Natural killer cell (primary cell): ENCODE measurements at places on chromosomes 4 and X. TPM values are rescaled to one million over a fixed set of nuclear protein-coding genes. Genes with fewer than 3 reads are reported as not detected.
A peak's percentile ranks its signal among the peaks of the same experiment; 100 is the strongest.

- no peak for DNase-seq
Measured at GRCh38 chr4:105061731-105062130, 84.9 kb upstream of the TET2 start.

- no peak for DNase-seq
Measured at GRCh38 chr4:37872310-37872988, 18.4 kb upstream of the TBC1D1 start.

- no peak for DNase-seq
Measured at GRCh38 chr4:77269505-77269904, 112.5 kb downstream of the CCNG2 start.

- DNase-seq: no peak
Measured at GRCh38 chr4:2891294-2891693, 47.6 kb downstream of the ADD1 start.

GRCh38 chrX:636981-637659, 6.5 kb downstream of the SHOX start:
- no peak for DNase-seq

GRCh38 chr4:29375716-29376115, 1344.5 kb upstream of the PCDH7 start:
- DNase-seq: no peak

- DNase-seq: no peak
Measured at GRCh38 chr4:137082061-137082460, 450.2 kb downstream of the PCDH18 start.

GRCh38 chrX:17655211-17656034, 81.9 kb upstream of the SCML1 start:
- no peak for DNase-seq

GRCh38 chr4:27835851-27836250, 975.2 kb downstream of the STIM2 start:
- DNase-seq: no peak

- no peak for DNase-seq
Measured at GRCh38 chr4:38967260-38968095, 64.7 kb downstream of the TMEM156 start.

GRCh38 chr4:14152834-14153519, 525.5 kb upstream of the BOD1L1 start:
- no peak for DNase-seq

GRCh38 chr4:7873881-7874280, 65.8 kb downstream of the AFAP1 start:
- no peak for DNase-seq

DNA sequence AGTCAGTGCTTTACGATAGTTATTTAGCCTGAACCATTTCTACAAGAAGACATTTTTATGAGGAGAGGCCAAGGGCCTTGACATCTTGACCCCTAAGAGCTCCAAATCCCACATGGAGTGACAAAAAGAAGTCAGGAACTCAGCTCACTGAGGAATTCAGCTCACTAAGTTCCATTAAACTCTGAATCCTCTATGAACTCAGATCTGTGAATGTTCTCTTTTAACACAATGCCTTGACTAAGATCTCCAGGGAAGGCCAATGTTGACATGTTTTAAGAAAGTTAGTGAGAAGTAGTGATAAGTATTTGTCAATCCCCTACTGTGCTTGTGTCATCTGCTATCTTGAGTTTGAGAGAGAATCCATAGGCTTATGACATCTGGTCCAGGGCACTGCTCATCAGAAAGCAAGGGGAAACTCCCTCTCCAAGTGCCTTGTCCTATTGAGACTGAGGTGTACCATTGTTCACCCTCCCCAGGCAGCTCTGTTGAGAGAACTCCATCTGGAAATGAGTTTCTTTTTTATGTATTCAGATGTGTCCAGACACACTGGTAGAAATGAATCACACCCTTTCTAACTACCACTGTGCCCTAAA, 68.7 kb upstream of the PCDH19 start:
- no peak for DNase-seq

- DNase-seq: no peak
Measured at GRCh38 chr4:85218756-85219155, 252.3 kb upstream of the WDFY3 start.

- no peak for DNase-seq
Measured at GRCh38 chr4:105483840-105484239, 10.0 kb upstream of the PPA2 start.

- no peak for DNase-seq
Measured at GRCh38 chr4:127782025-127782274, 172 bp upstream of the HSPA4L start.

GRCh38 chr4:55876387-55876786, 22.9 kb downstream of the EXOC1 start:
- no peak for DNase-seq

DNA sequence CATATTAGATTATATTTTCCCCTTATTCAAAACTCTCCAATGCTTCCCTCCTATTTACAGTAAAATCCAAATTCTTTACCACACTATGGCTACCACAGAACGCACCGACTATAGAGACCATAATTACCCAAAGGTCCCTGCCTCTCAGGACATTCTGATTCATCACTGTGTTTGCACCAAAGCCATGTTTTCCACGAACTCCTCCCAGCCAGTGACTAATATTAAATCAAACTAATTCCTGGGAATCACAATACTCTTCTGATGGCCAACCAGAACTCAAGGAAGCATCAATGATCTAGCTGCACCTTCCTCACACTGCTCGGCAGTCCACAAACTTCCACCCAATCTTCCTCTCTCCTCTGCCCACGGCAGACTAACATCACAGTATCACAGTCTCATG, 24.2 kb upstream of the EDNRA start:
- DNase-seq: no peak

GRCh38 chr4:25986807-25987206, 72.8 kb downstream of the SMIM20 start:
- DNase-seq: no peak

GRCh38 chrX:119759248-119759766, 919 bp downstream of the SOWAHD start:
- DNase-seq: no peak

DNA sequence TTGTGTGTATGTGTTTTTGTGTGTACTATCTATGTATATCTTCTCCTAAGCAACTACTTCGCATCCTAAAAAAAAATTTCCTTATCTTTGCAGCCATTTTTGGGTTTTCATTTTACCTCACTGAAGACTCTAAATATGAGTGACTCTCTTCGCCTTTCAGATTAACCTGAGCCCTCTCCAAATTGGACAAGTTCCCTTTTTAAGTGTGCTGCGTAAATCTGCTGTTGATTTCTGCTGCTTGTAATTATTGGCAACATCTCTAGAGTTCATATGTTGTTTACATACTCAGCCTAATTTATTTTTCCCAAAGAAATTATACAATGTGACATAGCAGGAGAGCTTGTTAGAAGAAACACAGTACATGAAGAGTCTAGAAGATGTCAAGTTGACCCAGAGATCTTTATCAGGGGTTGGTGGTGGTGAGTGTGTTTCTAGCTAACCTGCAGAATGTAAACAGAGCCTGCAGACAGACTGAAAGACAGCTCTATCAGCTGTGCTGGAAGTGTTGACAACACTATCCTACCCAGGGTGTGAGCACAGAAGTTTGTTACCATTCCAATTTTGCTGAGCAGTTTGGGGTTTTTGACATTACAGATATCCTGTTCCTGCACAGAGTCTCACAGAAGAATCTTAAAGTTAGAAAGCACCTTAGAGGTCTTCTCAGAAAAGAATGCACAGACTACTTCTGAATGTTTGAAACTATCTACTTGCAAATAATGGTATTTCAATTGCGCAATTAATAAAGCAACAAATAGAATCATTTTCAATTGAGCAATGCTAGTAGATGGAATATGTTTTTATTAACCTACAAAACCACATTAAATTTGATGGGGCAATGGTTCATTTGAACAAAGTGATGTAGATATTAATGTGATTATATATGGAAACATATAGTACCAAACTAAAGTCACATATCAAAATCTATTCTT, 12.5 kb downstream of the SOX3 start:
- no peak for DNase-seq

DNA sequence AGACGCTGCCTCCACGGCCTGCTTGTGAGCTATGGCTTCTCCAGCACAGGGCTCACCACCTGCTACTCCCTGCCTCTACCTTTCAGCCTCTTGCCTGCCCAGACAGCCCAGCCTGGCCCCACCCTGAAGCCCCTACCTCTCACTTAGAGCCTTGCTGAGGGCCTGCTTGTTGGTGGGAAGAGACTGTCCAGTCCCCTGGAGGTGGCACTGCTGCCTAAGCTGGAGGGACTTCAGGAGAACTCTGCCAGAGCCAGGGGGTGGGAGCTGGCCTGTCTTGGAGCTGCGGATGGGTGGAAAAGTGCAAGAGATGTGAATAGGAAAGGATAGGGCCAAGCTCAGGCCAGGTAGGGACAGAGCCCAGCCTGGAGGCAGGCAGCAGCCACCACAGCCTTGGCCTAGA, 2.7 kb upstream of the ZNF185 start:
- no peak for DNase-seq

DNA sequence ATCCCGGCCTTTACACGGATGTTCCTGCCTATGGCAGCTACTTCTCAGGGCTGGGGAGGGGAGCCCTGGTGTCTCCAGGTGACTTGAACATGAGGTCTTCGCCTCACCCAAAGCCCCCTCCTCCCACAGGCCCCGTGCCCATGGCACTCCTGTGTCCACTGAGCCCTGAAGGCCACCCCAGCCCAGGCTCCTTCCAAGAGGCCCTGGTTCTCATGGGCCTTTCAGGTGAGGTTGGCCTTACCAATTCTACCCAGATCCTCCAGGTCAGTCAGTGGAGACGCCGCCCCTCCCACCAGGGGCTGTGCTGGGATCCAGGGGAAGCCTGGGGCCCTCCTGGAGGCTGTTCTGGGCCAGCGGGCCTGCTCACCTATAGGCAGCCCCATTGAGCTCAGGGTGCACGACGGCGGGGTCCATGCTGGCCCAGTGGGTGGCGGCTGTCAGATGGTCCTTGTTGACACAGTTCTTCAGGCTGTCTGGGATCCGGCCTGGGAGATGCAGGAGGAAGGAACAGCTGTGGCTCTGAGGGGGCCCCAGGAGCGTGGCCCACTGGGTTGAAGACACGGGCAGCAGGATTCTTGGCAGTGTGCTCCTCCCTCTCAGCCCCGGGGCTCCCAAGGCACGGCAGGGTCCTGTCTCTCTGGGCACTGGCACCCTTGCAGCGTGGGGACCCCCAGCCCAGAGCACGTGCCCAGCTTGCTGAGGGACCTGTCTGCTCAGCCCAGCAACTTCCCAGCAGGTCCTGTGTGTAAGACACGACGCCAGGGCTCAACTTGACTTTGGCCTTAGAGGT, 36.2 kb downstream of the CTBP1 start:
- DNase-seq: no peak

GRCh38 chrX:69143530-69143929, 21.7 kb downstream of the PJA1 start:
- DNase-seq: no peak

GRCh38 chr4:72397314-72397713, 171.7 kb downstream of the ADAMTS3 start:
- no peak for DNase-seq

DNA sequence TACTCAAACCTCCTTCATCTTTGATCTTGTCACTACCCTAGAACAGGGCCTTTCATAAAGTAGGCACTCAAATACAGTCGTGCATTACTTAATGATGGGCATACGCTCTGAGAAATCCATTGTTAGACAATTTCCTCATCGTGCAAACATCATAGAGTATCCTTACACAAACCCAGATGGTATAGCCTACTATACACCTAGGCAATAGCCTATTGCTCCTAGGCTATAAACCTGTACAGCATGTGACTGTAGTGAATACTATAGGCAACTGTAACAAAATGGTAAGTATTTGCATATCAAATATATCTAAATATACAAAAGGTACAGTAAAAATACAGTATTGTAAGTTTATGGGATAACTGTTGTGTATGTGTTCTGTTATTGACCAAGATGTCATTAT, 31.9 kb downstream of the CLDN2 start:
- DNase-seq: no peak

DNA sequence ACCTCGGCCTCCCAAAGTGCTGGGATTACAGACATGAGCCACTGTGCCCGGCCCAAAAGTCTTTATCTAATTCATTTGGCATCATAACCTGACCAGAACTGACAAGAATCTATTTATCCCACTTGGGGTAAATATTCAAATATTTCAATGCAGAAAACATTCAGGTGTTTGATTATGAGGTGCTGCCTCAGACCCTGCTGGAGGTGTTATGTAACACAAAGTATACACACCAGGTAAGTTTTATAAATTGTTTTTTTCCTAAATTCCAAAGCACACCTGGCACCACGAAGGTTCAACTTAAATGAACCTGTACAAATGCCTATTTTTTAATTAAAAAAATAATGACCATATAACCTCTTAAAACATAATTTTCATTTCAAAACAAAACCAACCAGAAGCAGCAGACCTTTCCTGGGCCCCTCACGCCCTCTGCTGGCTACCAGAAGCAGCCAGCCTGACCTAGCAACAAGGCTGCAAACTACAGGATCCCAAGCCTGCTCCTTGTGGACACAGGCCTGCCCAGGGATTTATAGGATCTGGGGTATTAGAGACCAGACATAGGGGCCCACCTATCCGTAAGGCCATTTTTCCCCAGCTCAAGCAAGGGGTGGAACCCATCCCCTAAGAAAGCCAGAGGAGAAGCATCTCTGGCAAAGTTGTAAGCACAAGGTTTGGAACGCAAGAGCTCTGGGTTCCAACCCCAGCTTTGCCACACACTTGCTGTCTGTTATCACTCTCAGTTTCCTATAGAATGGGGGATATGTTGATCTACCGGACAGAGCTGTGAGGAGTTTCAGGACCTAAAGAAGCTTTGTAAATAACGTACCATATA, 11.7 kb downstream of the OTUD5 start:
- peak; percentile 36 for DNase-seq

GRCh38 chr4:8329859-8330761, 60.6 kb downstream of the HTRA3 start:
- DNase-seq: no peak

- no peak for DNase-seq
Measured at GRCh38 chr4:104756837-104757236, 262.1 kb upstream of the CXXC4 start.

DNA sequence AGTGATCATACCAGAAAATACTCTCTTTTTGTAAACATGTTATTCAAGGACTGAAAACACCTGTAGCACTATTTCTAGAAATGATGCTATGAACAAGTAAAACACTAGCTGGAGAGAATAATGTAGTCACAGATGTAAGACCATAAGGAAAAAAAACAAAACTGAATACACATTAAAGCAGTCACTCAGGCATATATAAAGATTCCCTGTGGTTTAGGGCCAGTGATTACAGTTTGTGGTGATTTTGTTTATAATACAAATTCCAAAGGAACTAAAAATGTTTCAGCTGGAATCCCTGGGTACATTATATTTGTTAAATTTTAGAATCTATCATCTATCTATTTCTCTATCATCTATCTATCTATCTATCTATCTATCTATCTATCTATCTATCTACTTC, 777.8 kb upstream of the FRG1 start:
- DNase-seq: no peak

PAGE4 gene
- total RNA-seq: not detected

CSN3 gene
- total RNA-seq: not detected

CRMP1 gene
- total RNA-seq: not detected

POU3F4 gene
- not detected for total RNA-seq

APBB2 gene
- 0.48 TPM for total RNA-seq

DRP2 gene
- not detected for total RNA-seq

NR3C2 gene
- 4.2 TPM for total RNA-seq

NDST4 gene
- total RNA-seq: not detected

NLRP2B gene
- not detected for total RNA-seq

CSN1S1 gene
- not detected for total RNA-seq

SLC26A1 gene
- 0.80 TPM for total RNA-seq

ZFYVE28 gene
- 107 TPM for total RNA-seq

CAPN6 gene
- not detected for total RNA-seq

USP17L27 gene
- total RNA-seq: not detected

SPATA4 gene
- not detected for total RNA-seq

HPGDS gene
- 4.3 TPM for total RNA-seq

ZAR1 gene
- total RNA-seq: not detected

TMEM47 gene
- not detected for total RNA-seq
